ENCODE measurements at places on chromosomes 13 and 19.

DNA sequence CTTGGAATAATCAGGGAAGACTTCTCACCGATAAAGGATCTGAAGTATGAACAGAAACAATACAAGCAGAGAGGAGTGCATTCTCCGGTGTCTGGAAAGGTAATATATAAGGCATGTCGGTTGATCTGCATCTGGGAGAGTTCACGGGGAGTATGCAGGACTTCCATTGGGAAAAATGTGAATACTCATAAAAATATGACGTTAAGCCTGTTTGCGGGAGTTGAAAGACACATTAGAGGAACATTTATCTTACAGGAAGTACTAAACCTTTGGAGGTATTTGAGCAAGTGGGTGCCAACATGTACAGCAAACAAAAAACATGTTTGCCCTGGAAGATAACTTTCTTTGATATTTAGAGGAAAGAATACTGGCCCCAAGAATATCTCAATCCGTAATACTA, 286.8 kb downstream of the SLITRK6 start:
- no peak for DNase-seq

GRCh38 chr19:53881482-53882390, at the start of gene PRKCG:
Gene PRKCG, plus strand, starts transcription at chr19:53882197. Its CDS starts 298 bp downstream, at chr19:53882495.
- no peak for DNase-seq

DNA sequence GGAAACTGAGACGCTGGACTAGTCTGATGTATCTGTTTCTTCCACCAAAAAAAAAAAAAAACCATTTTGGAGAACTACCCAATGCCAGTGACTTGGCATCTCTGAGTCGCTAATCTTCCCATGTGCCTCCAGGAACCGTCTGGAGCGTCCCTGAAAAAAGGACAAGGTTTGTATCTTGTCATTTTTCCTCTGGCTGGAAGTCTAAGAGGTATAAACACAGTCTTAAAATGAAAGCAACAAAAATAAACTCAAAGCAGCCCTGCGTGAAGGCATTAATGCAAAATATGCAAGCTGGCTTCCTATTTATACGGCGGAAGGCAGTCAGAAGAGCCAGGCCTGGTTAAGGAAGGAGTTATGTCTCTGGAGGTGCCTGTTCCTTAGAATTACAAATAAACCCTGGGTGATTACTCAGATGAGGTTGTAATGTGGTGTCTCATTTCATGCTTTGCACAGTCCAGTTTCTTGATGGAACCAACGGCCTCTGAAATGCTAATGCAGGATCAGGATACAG, 20.3 kb downstream of the ACTN4 start:
- DNase-seq = no peak

DNA sequence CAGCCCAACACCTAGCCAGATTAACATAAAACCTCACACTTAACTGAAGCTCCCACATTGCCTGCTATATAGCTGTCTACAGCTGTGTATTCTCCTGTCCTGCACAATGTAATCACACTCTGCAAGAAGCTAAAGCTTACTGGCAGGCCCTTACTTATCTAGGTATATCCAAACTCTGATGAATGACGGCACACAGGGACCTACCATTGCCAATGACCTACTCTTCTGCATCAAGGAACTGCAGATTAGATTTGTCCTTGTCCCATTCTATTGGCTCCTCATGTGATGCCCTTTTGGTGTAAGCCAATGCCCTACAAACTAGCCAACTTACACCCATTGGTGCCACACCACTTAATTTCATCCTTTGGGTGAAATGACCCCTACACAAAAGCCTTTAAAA, 26.4 kb downstream of the ZNF45 start:
- DNase-seq = no peak
